ENCODE measurements at places on chromosomes 4 and X.

DNA sequence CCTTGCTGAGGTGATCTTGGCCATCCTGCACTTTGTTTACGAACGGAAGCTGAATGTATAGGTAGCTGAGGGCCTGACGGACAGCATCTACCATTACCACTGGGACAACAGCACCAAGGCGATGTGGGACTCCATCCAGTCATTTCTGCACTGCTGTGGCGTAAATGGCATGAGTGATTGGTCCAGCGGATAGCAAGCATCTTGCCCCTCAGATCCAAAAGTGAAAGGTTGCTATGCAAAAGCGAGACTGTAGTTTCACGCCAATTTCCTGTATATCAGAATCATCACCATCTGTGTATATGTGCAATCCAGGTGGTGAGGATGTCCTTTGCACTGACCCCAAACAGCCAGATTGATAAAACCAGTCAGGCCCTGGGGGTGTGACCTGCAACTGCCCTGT lies 4.2 kb upstream of the PYURF start:
- no peak for DNase-seq

- DNase-seq, result no peak
Measured at GRCh38 chrX:109939498-109939897, 63.4 kb upstream of the TMEM164 start.

- peak; percentile 49 for DNase-seq
Measured at GRCh38 chr4:10007793-10008608, 13.3 kb downstream of the SLC2A9 start.

GRCh38 chrX:101659601-101660063 lies at the start of gene ARMCX2:
TSS of gene ARMCX2 (minus strand) at chrX:101659850. CDS start at chrX:101657588, 2,262 bp downstream.
- DNase-seq, result peak; percentile 73
